ENCODE measurements at places on chromosomes 7 and 10. TPM values are rescaled to one million over a fixed set of nuclear protein-coding genes. Genes with fewer than 3 reads are reported as not detected.

Gene LRGUK
- not detected for total RNA-seq

Gene ZNF783
- total RNA-seq = 7.3 TPM

Gene IL6
- total RNA-seq = 5.2 TPM

Gene CTAGE8
- total RNA-seq = 0.10 TPM

Gene ZNF804B
- not detected for total RNA-seq

Gene CYP2E1
- 2.2 TPM for total RNA-seq

Gene PDE6C
- total RNA-seq = not detected

Gene ADAMTS14
- 0.50 TPM for total RNA-seq

Gene ATOH7
- not detected for total RNA-seq

Gene HMX3
- total RNA-seq = not detected

Gene CALML5
- total RNA-seq = not detected

Gene SPDYE6
- total RNA-seq = not detected

Gene ACBD5
- 8.2 TPM for total RNA-seq

Gene CCDC136
- 0.62 TPM for total RNA-seq

Gene BZW2
- 78.5 TPM for total RNA-seq

Gene PRKAR1B
- 9.4 TPM for total RNA-seq

Gene WDR37
- total RNA-seq = 15.5 TPM

Gene STK32C
- 10.5 TPM for total RNA-seq

Gene IFIT2
- total RNA-seq = 4.2 TPM

Gene DMTF1
- total RNA-seq = 17.5 TPM

Gene PPA1
- 129 TPM for total RNA-seq

Gene CFAP46
- 0.69 TPM for total RNA-seq

Gene CPN1
- total RNA-seq = not detected

Gene NEURL1
- 0.68 TPM for total RNA-seq

Gene DYNC1I1
- 1.9 TPM for total RNA-seq

Gene EGFR
- total RNA-seq = 40.8 TPM

Gene GNAT3
- not detected for total RNA-seq

Gene ASB15
- total RNA-seq = not detected

Gene THSD7A
- 0.94 TPM for total RNA-seq

Gene EBLN1
- total RNA-seq = not detected

Gene ALKBH4
- total RNA-seq = 17.9 TPM

Gene ADGRA1
- not detected for total RNA-seq

Gene PLXDC2
- total RNA-seq = 7.5 TPM

Gene INSYN2A
- not detected for total RNA-seq

Gene GPR141
- total RNA-seq = not detected

Gene DHTKD1
- 10.7 TPM for total RNA-seq

Gene ZP3
- total RNA-seq = 4.6 TPM

Gene FOXP2
- total RNA-seq = 2.7 TPM

Gene GSAP
- total RNA-seq = 0.62 TPM

Gene PLPP4
- not detected for total RNA-seq

Gene CALD1
- 165 TPM for total RNA-seq

Gene TLX1
- total RNA-seq = not detected

Gene COX15
- 28.9 TPM for total RNA-seq

Measured in cardiac ventricle fibroblast (primary cell).